Activated CD4-positive, alpha-beta T cell treated with anti-CD3 and anti-CD28 coated beads for 36 hours (primary cell): ENCODE measurements at places on chromosomes 7 and 10. TPM values are rescaled to one million over a fixed set of nuclear protein-coding genes. Genes with fewer than 3 reads are reported as not detected.

GRCh38 chr10:64430690-64431323 lies 909.6 kb downstream of the REEP3 start:
- no peaks in the 10 kb centered on the region for H3K36me3 ChIP-seq
- no peaks in the 10 kb centered on the region for H3K4me1 ChIP-seq
- no peak overlapping the region for H3K4me3 ChIP-seq
- H3K27ac ChIP-seq: no peak overlapping the region
- no peaks in the 10 kb centered on the region for H3K27me3 ChIP-seq

GRCh38 chr10:89813546-89813945 lies 112.2 kb downstream of the KIF20B start:
- H3K4me1 ChIP-seq: no peaks in the 10 kb centered on the region
- H3K36me3 ChIP-seq: no peaks in the 10 kb centered on the region
- peaks cover 19% of the 10 kb centered on the region for H3K27me3 ChIP-seq
- no peak overlapping the region for H3K4me3 ChIP-seq

DNA sequence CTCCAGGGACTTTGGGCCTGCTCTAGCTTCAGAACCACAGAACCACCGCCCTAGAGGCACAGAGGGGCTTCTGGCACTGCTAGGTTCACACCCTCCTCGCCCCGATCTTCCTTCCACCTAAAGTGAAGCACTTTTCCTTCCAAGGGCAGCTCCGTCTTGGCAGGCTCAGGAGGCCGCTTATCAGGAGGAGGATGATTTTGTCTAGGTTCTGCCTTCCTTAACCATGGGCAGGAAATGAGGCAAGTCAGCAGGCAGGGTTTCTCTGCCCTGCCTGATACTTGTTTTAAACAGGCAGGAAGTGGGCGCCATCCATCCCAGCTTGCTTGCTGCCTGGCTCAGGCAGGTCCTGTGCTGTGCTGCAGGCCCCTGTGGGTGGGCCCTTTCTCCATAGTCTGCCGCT lies 8.3 kb upstream of the ATP6V0E2 start:
- DNase-seq: peak; percentile 77
- no peaks in the 10 kb centered on the region for H3K27me3 ChIP-seq
- no peak overlapping the region for H3K4me3 ChIP-seq
- H3K36me3 ChIP-seq: peaks cover 29% of the 10 kb centered on the region
- peak overlapping the region; percentile 89 for H3K27ac ChIP-seq

DPP6 gene
- not detected for total RNA-seq

- no peaks in the 10 kb centered on the region for H3K36me3 ChIP-seq
- H3K27me3 ChIP-seq: peaks cover 9% of the 10 kb centered on the region
- H3K4me3 ChIP-seq: no peak overlapping the region
- H3K27ac ChIP-seq: no peak overlapping the region
- H3K4me1 ChIP-seq: no peaks in the 10 kb centered on the region
These were observed 164.3 kb upstream of the AGK start for GRCh38 chr7:141386881-141387280.

DNA sequence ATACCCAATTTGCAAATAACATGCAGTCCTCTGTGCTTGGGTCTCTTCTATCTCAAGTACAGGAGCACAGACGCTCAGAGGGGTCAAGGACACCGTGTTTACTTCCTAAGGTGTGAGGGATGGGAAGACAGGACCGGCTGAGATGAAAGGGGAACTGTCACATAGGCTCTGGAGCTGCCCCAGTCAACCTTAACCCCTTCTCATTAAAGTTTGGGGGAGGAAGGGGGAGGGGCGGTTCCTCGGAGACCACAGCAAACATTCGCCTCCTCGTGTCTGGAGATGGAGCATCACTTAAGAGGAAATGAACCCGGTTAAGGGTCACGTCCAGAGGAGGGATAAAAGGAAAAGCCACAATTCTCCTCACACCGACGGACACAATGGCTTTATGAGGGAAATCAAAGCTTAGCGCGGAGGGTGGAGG lies 1.1 kb downstream of the SH3PXD2A start:
- H3K36me3 ChIP-seq: no peaks in the 10 kb centered on the region
- peaks cover 10% of the 10 kb centered on the region for H3K4me1 ChIP-seq
- peak overlapping the region; percentile 24 for H3K27ac ChIP-seq
- peak overlapping the region; percentile 59 for H3K4me3 ChIP-seq
- no peak for DNase-seq

DNA sequence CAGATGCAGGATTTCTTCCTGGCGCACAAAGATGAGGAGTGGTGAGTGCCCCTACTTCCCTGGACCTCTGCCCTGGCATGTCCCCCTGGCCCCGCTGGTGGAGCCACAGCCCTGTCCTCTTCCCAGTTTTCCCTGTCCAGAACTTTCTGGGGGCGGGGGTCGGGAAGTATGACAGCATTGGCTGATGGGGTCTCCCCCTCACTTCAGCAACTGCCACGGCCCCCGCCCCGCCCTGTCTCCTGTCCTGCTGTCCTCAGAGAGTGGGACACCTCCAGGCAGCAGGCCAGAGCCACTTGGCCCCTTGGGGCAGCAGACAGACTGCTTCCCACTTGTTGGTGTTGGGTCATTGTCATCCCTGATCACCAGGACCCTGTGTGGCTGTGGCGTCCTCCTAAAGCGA lies 7.3 kb downstream of the SRRT start:
- DNase-seq: no peak
- H3K36me3 ChIP-seq: peaks cover 81% of the 10 kb centered on the region
- peaks cover 45% of the 10 kb centered on the region for H3K4me1 ChIP-seq
- H3K27me3 ChIP-seq: no peaks in the 10 kb centered on the region
- H3K27ac ChIP-seq: no peak overlapping the region

DNA sequence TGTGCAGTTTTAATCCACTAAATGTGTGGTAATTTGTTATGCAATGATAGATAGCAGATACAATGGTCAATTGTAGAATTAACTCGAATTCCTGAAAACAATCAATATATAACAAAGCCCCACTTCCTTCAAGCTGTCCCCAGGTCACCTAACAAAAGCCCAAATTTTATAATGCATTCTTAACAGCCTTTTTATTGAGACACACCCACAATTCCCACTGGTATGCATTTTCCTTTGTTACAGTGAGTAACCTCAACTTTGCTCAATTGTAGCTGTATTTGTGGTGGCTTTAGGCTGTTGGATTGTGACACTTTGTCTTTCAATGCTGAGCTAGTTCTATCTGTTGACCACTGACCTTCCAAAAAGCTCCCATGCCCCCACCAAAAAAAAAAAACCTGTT lies 279.8 kb upstream of the CACNA2D1 start:
- H3K4me3 ChIP-seq: no peak overlapping the region
- no peak for DNase-seq
- H3K36me3 ChIP-seq: no peaks in the 10 kb centered on the region
- H3K27ac ChIP-seq: no peak overlapping the region
- no peaks in the 10 kb centered on the region for H3K4me1 ChIP-seq

- DNase-seq: peak; percentile 47
- no peaks in the 10 kb centered on the region for H3K36me3 ChIP-seq
- peaks cover 4% of the 10 kb centered on the region for H3K4me1 ChIP-seq
- H3K27ac ChIP-seq: no peak overlapping the region
These were observed 10.5 kb upstream of the CRPPA start for GRCh38 chr7:16431646-16432424.

DNA sequence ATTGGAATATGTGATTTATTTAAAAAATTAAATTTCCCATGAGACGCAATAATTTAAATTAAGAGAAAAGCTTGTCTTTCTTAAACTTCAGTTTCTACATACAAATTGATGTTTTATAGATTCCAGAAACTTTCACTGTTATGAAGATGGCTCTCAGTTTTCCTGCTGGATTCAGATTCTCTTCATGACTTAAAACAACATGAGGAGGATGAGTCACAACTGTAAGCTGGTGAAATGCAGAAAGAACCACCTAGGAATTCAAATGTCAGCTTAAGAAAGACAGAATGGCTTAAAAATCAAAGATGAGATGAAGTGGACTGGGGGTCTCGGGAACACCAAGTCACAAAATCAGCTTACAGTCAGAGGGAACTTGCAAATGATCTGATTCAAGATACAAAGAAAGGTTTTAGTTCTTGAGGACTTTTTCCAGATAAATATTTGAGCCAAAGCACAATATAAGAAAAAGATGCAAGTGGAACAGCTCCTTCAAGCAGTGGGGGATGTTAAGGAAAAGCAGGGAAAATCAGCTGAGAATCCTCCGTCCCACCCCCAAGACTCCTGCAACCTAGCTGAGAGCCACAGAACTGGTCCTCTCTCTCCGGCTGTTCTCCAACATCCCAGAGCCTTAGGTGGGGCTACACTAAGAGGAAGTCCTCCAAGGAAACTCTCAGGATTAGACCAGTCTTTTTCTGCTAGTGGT lies 279.8 kb downstream of the KCNMA1 start:
- DNase-seq: no peak
- peaks cover 5% of the 10 kb centered on the region for H3K27me3 ChIP-seq
- H3K4me1 ChIP-seq: no peaks in the 10 kb centered on the region

- no peak overlapping the region for H3K27ac ChIP-seq
- H3K27me3 ChIP-seq: peaks cover 27% of the 10 kb centered on the region
- no peak overlapping the region for H3K4me3 ChIP-seq
- no peak for DNase-seq
- peaks cover 4% of the 10 kb centered on the region for H3K4me1 ChIP-seq
These were observed 40.9 kb upstream of the FRMD4A start for GRCh38 chr10:14371581-14371980.

- DNase-seq: no peak
These were observed 78.7 kb downstream of the PIP4K2A start for GRCh38 chr10:22635650-22636049.
